ENCODE measurements at places on chromosomes 6 and 20.

GRCh38 chr6:42229506-42230119 lies 12.0 kb upstream of the MRPS10 start:
- DNase-seq = no peak

DNA sequence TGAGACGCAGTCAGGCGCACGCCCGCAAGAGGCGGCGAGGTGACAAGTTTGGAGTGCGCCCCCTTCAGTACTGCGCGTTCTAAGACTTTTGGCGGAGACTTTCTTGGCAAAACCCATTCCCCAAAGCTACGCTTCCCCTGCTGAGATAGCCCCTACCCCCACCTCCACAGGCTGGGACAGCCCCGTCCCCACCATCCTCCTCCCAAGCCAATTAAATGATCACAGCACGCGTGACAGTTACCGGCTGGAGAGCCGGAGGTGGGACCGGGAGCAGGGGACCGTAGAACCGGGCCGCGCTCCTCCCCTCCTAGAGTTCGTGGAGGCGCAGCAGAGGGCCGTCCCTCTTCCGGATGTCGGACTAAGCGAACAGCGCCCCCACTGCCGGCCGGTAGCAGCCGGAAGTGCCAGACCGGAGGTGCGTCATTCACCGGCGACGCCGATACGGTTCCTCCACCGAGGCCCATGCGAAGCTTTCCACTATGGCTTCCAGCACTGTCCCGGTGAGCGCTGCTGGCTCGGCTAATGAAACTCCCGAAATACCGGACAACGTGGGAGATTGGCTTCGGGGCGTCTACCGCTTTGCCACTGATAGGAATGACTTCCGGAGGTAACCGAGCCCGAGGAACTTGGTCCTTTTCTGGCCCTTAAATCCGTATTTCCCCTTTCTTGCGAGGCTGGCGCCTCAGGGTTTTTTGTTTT lies at the start of gene TOMM6:
TOMM6 (plus strand) TSS at position 476 of the 699 bp plus-strand sequence; CDS start at position 480, 4 bp downstream.
- peak; percentile 96 for DNase-seq

DNA sequence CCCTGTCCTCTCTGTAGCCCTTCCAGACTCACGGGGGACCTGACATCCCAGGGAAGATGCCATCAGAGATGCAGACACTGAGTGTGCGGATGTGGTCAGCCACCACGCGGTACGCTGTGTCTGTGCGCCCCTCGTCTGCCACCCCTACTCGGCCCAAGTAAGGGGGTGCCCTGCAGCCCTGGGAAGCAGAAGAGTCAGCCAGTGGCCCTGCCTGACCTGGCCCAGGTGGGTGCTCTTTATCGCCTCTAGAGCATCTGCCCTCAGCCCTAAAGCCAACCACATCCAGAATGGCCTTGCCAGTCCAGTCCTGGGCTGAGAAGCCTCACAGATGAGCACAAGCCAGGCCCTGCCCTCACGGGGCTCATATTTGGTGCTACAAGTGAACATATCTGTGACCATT lies 5.9 kb downstream of the AARS2 start:
- DNase-seq = no peak

DNA sequence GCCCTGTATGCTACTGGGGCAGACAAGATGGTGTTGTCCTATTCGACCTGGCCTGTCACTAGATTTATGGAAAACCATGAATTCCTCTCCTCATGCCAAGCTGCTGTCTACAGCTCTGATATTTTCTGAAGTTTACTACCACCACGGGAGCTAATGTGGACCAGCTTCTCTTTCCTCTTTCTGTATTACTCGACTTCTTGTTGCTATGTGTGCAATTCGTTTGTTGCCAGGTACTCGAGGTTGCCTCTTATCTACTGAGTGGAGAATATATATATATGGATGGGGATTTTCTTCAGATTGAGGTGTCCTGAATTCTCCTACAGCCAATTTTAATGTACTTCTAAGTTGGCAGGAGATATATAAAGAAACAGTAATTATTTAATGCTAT lies 34.7 kb downstream of the MAN1A1 start:
- no peak for DNase-seq

GRCh38 chr6:11650711-11651110 lies 113.2 kb downstream of the TMEM170B start:
- no peak for DNase-seq

GRCh38 chr6:30703821-30704220 lies 13.0 kb upstream of the NRM start:
- no peak for DNase-seq

DNA sequence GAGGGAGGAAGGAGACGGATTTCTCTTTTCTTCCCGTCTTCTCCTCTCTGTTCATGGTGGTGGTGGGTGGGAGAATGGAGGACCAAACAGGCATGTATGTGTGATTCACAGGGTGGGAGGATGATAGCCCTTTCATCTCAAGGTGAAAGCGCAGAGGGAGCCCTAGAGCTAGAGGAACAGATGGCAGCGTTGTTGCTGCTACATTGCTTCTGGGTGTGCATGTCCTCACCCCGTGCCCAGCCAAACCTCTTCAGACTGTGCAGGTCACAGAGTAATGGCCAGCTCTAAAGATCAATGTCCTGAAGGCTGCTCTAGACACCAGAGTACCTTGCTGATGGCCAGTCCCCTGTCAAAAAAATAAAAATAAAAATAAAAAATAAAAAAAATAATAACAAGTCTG lies 301.8 kb downstream of the TBC1D7 start:
- DNase-seq = no peak

DNA sequence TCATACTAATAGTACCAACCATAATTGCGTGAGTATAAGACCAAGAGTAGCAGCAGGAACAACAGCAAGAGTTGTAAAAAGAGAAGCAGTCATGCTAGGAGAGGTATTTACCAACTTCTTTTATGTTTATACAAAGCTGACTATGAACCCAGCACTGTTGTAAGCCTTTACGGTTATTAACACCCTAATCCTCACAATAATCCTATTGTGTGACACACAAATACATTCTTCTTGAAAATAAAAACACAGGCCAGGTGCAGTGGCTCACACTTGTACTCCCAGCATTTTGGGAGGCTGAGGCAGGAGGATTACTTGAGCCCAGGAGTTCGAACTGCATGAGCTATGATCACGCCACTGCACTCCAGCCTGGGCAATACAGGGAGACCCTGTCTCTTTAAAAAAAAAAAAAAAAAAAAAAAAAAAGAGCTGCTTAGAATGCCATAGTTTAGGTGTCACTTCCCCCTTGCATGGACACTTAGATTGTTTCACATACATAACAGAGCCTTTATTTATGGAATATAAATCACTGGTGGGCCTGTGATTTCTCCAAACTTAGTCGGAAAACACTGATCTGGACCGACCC lies 20.2 kb downstream of the HCK start:
- no peak for DNase-seq

DNA sequence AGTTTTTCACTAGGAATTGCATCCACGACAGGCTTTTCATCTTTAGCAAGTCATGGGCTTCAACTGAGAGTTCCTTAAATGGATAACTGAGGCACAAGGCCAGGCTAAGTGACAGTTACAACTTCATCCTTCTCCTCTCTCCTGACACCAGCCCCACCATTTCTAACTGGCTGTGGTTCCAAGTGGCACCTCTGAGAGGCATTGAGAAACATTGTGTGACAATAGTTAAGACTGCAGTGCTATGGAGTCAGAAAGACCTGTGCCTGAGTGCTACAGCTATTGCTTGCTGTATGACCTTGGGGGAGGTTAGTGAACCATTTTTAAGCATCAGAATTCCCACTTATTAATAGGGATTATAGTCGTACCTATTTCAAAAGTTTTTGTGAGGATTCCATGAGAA lies 26.2 kb upstream of the MLIP start:
- no peak for DNase-seq

DNA sequence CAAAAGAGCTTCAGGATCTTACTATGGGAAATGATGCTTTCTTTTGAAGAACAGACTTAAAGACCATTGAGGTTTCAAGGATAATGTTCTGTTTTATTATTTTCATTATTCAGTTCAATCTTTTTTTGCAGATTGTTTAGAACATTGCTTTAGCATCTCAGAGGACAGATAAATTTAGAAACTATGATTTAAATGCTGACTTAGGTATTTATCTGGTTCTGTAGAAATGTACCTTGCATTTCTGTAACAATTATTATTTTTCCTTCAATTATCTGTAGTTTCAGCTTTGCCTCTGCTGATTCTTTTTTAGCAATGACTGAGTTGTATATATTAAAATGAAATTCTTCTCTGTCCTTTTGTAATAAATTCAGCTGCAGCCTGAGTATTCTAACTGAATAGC lies 205.4 kb upstream of the PCSK2 start:
- DNase-seq = no peak

- DNase-seq = peak; percentile 28
Measured at GRCh38 chr6:18260448-18261106, 3.8 kb downstream of the DEK start.

GRCh38 chr6:42938987-42939809 lies 9.9 kb downstream of the CNPY3 start:
- DNase-seq = no peak

GRCh38 chr6:168590406-168590805 lies 149.4 kb downstream of the SMOC2 start:
- no peak for DNase-seq

GRCh38 chr20:19828232-19828631 lies 70.2 kb downstream of the RIN2 start:
- peak; percentile 30 for DNase-seq

- no peak for DNase-seq
Measured at GRCh38 chr20:45153752-45154151, 20.9 kb upstream of the PI3 start.

GRCh38 chr20:35373661-35374060 lies 38.1 kb downstream of the UQCC1 start:
- DNase-seq = no peak

GRCh38 chr6:119152187-119152586 lies 73.7 kb upstream of the FAM184A start:
- no peak for DNase-seq

DNA sequence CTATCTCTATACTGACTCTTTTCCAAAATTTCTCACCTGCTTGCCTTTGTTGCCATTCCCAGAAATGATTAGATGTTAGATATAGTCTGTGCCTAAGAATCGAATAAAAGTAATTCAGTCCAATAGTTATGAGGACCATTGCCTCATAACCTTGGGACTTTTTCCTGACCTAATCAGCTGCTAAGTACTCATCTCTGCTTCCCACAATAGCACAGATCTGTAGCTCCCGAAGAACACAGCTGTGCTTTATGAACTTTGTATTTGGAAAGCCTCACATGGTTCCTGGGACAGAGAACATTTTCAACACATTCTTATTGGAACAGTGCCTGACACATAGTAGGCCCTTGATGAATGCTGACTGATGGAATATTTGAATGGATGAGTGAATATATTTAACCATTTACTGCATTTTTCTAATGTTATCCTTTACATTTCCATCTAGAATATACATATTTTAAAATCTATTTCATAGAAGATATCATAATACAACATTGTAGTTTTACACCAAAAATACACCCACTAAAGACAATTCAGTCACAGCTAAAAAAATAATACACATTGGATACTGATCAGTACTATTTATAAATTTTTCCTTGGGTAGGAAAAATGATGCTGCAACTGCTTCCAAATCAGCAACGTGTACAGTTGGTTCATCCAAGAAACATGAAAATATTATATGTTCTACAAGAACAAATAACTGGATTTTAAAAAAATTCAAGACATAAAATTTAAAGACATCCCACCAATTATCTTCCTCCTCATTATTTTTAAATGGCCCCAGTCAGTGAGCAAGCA lies 53.9 kb downstream of the HS3ST5 start:
- DNase-seq = no peak
